ENCODE measurements at places on chromosomes 5 and 9.

DNA sequence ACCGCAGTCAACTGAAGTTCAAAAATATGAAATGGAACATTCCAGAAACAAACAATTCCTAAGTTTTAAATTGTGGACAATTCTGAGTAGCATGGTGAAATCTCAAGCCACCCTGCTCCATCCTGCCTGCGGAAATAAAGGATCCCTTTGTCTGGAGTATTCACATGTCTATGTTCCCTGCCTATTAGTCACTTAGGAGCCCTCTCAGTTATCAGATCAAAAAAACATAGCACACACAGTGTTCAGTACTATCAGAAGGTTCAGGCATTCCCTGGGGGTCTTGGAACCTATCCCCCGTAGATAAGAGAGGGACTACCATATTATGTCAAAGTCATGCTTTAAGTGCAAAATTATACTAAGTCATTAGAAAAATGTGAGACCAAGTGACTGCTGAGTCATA, 300.8 kb downstream of the SEMA5A start:
- no peaks in the 10 kb centered on the region for H3K36me3 ChIP-seq
- no peaks in the 10 kb centered on the region for H3K27me3 ChIP-seq
- no peak for DNase-seq
- no peaks in the 10 kb centered on the region for H3K4me1 ChIP-seq
- no peak overlapping the region for H3K4me3 ChIP-seq

DNA sequence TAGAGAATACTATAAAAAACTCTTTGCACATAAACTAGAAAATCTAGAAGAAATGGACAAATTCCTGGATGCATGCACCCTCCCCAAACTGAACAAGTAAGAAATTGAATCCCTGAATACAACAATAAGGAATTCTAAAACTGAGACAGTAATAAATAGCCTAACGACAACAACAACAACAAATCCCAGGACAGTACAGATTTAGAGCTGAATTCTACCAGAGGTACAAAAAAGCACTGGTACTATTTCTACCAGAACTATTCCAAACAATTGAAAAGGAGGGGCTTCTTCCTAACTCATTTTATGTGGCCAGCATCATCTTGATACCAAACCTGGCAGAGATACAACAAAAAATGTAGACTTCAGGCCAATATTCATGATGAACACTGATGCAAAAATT, 394.4 kb upstream of the RORB start:
- H3K4me1 ChIP-seq: no peaks in the 10 kb centered on the region
- no peak for DNase-seq
- no peaks in the 10 kb centered on the region for H3K27me3 ChIP-seq
- no peak overlapping the region for H3K27ac ChIP-seq

- no peaks in the 10 kb centered on the region for H3K27me3 ChIP-seq
- no peak overlapping the region for H3K4me3 ChIP-seq
- H3K36me3 ChIP-seq: no peaks in the 10 kb centered on the region
- H3K27ac ChIP-seq: no peak overlapping the region
These were observed 215.0 kb downstream of the CNTLN start for GRCh38 chr9:17349831-17350230.

DNA sequence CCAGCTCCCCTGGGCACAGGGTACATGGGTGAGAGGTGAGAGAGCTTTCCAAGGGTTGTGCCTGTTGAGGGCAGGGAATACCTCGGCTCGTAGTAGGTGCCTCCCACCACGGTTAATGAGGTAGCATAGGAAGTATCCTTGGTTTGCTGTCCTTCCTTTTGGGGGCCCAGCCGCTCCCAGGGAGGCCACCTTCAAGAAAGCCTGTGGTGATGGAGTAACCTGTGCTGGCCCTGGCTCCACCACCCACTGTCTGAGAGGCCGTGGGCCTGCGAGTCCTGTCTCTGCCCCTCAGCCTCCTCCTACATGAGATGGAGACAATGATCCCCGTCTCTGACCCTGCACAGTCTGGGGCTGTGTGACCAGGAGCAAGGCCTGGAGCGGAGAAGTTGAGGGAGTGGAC, 40.8 kb downstream of the COL27A1 start:
- no peaks in the 10 kb centered on the region for H3K4me1 ChIP-seq
- H3K36me3 ChIP-seq: no peaks in the 10 kb centered on the region
- no peak for DNase-seq
- H3K27me3 ChIP-seq: no peaks in the 10 kb centered on the region
- H3K4me3 ChIP-seq: no peak overlapping the region

GRCh38 chr5:109351988-109352864, 57.5 kb downstream of the PJA2 start:
- H3K27ac ChIP-seq: no peak overlapping the region
- no peak overlapping the region for H3K4me3 ChIP-seq
- no peaks in the 10 kb centered on the region for H3K36me3 ChIP-seq

DNA sequence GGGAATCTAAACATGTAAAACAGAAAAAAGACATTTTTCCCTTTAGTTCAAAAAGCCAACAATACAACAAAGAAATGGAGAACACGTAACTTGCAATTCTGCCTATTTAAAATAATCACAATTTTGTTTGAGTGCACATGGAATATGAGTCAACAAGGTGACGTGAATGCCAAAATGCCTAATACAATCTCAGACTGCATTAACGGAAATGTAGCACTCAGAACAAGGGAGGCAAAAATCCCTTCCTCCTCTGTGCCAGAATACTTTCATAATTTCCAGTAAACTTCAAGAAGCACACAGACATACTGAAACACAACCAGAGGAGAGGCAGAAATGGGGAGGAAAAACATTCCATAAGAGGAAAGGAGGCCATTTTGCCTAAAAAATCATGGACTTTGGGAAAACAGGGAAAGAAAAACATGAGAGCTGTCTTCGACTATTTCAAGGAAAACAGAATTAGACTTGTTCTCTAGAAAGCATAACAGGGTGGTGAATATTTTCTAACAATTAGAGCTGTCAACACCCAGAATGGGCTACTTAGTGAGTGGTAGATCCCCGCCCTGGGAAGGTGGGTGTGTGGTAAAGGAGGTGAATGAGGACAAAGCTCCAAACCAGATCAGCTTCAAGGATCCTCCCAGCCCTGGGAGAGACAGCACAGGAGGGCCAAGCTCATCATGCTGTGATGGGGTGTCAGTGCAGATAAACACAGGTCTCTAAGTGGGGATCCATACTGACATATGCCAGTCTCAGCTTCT, 48.2 kb downstream of the ABCA1 start:
- H3K36me3 ChIP-seq: no peaks in the 10 kb centered on the region
- H3K4me3 ChIP-seq: no peak overlapping the region

DNA sequence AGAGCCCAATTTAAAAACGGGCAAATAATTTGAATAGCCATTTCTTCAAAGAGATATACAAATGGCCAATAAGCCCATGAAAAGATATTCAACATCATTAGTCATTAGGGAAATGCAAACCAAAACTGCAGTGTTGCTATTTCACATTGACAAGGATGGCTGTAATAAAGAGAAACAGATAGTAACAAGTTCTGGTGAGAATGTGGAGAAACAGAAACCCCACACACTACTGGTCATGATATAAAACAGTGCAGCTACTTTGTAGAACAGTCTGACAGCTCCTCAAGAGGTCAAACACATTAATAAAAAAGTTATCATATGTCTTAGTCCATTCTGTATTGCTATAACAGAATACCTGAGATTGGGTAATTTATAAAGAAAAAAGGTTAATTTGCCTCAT, 237.0 kb upstream of the GRAMD2B start:
- no peak overlapping the region for H3K4me3 ChIP-seq
- no peak overlapping the region for H3K27ac ChIP-seq
- H3K27me3 ChIP-seq: no peaks in the 10 kb centered on the region
- no peak for DNase-seq

DNA sequence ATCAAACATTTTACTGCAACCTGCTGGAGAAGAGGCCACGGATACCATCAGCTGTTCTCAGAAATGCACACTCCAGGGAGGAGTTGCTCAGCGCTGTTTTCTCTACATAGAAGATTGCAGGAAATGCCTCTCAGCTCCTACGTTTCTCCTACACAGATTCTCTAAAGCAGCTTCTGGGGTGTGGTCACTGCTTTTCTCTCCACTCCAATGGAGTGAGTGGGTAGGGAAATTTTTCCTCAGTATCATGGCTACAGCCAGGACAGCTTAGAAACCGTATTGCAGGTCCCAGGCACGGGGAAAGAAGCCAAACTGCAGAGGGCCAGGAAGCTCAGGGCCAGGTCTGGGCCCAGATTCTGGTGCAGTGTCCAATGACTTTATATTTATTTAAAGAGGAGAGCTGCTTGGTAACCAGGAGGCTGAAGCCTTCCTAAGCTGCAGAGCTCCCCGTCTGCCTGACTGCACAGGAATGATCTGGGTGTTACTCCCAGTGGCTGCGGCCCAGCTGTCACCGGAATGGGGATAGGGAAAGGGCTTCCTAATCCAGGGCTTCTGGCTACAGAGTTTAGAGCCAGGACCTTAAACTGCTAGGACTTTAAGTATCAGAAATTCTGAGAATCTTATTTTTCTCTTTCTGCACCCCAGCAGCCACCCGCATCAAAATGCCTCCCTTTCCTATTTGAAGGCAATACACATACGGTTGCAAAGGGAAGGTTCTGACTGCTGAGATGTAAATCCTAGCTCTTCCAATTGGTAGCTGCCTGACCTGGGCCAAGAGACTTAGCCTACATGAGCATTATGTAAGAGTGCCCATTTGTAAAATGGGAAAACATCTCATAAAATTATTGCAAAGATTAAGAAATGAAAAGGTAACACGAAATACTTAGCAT, 1.4 kb upstream of the SPTAN1 start:
- DNase-seq: no peak
- no peaks in the 10 kb centered on the region for H3K36me3 ChIP-seq
- H3K27me3 ChIP-seq: no peaks in the 10 kb centered on the region
- H3K4me3 ChIP-seq: no peak overlapping the region

DNA sequence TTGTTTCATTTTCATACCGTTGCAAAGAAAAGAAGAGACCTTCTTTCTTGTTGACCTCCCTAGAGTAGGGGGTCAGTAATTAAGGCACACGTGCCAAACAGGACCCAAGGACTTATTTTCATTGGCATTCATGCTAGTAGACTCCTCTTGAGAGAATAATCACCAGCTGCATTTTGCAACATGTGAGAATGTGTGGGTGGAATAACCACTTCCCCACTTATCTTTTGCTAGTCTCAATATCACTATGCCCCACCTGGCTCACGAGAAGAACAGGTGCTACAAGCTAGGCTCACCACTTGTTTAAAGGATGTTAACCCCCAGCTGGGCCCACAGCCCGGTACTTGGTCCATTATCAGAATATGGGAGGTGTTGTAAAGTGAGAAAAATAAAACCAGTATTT, 460.7 kb upstream of the MEF2C start:
- H3K4me3 ChIP-seq: no peak overlapping the region
- H3K27ac ChIP-seq: no peak overlapping the region
- DNase-seq: no peak
- no peaks in the 10 kb centered on the region for H3K36me3 ChIP-seq

- no peaks in the 10 kb centered on the region for H3K27me3 ChIP-seq
- H3K27ac ChIP-seq: no peak overlapping the region
- no peak for DNase-seq
- H3K4me1 ChIP-seq: no peaks in the 10 kb centered on the region
These were observed 73.7 kb downstream of the PDE4D start for GRCh38 chr5:59819806-59820205.

All from iPS DF 6.9 (cell line).